Activated effector memory CD4-positive, alpha-beta T cell treated with Interleukin-2 at 50 U/mL for 16 hours (primary cell): ENCODE measurements at places on chromosomes 3 and 15.

DNA sequence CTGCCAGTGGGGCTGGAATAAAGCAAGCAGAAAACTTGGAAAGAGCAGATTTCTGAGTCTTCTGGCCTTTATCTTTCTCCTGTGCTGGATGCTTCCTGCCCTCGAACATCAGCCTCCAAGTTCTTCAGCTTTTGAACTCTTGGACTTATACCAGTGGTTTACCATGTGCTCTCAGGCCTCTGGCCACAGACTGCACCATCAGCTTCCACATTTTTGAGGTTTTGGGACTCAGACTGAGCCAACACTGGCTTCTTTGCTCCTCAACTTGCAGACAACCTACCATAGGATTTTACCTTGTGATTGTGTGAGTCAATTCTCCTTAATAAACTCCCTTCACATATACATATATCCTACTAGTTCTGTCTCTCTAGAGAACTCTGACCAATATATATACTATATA, 706.6 kb downstream of the NR2F2 start:
- DNase-seq = no peak

GRCh38 chr3:133474251-133474801, 74.5 kb downstream of the BFSP2 start:
- no peak for DNase-seq

DNA sequence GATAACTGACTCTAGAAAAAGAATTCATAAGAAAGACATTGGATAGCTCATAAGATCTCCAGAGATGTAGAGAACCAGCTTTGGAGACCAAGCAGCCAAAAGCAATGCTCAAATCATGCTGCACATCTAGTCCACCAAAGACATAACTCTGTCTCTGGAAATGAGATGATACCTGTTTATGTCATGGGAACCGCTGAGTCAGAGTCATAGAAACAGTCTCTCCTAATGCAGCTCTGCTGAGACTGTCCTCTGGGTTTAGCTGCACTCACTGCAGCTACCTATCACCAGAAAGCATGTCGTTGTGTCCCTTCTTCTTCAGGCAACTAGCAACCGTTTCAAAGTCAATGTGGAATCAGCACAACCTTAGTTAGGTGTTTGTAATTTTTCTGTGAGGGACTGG, 218.5 kb upstream of the ROBO1 start:
- no peak for DNase-seq

GRCh38 chr3:58637509-58637908, 29.1 kb downstream of the FAM3D start:
- DNase-seq = no peak

GRCh38 chr15:74130849-74131627, 652 bp downstream of the ISLR2 start:
- no peak for DNase-seq

DNA sequence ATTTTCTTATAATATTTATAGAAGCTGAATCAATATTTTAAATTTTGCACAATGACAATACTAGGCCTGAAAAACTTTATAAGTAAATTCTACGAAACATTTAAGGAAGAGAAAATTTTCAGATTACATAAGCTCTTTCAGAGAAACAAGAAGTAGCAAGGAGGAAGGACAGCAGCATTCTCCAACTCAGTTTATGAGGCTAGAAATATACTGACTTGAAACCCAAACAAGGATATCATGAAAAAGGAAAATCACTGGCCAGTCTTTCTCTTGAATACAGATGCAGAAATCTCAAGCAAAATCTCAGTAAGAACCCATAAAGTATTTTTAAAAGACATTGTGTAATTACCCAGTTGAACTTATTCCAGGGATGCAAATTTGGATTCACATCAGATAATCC, 121.3 kb downstream of the STAC start:
- no peak for DNase-seq

DNA sequence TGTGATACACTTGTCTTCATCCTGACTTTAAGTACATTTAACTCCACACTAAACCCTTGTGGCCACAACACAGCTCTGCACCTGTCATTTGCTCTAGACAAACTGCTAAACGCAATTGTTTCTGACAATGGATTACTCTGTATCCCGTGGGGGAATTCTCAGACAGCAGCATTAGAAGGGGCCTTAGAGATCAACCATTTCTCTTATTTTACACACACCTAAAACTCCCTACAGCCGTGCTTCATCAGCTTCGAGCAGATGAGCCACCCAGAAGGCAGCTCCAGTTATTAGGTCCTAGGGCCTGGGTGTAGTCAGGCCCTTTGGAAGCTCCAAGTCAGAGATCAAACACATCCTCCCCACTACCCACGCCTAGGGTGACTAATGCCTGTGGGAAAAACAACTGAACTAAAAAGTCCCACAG, 1.3 kb upstream of the IL12A start:
- no peak for DNase-seq
